ENCODE measurements at places on chromosomes 13 and 19.

DNA sequence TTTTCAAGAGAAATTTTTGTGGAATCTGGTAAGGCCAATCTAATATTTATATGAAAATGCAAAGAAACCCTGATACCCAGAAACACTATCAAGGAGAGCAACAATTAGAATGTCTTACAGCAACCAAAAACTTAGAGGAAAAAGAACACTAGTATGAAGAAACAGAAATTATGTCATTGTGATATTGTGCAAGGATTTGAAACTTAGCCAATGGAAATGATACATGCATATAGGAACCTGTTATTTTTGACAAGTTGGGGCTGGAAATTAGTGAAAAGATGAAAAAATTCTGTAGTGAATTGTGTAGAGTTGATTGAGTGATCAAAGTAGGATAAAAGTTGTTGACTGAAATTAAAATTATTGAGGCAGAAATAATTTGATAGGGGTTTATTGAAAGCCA lies 792.6 kb upstream of the SLITRK6 start:
- no peak for DNase-seq

- DNase-seq: no peak
These were observed 501.3 kb downstream of the EFNB2 start for GRCh38 chr13:106034201-106034600.

GRCh38 chr19:6109947-6110346 lies 353 bp downstream of the RFX2 start:
- peak; percentile 9 for DNase-seq

DNA sequence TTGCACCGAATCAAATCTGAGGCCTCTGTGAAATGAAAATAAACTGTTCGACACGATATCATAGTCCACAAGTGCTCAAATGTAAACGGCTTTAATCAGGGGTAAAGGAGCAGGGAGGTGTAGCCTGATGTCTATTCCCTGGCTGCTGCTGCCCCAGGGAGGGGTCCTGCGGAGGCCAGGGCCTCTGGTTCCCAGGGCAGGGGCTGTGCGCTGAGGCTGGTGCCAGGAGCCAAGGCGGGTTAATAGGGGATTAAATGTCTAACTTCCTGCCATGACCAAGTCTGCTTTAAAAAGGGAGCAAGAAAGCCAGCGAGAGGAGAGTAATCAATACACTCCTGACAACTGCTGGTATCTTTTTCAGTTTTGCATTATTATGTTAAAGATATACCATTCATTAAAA lies 59.4 kb downstream of the ZNF536 start:
- no peak for DNase-seq

DNA sequence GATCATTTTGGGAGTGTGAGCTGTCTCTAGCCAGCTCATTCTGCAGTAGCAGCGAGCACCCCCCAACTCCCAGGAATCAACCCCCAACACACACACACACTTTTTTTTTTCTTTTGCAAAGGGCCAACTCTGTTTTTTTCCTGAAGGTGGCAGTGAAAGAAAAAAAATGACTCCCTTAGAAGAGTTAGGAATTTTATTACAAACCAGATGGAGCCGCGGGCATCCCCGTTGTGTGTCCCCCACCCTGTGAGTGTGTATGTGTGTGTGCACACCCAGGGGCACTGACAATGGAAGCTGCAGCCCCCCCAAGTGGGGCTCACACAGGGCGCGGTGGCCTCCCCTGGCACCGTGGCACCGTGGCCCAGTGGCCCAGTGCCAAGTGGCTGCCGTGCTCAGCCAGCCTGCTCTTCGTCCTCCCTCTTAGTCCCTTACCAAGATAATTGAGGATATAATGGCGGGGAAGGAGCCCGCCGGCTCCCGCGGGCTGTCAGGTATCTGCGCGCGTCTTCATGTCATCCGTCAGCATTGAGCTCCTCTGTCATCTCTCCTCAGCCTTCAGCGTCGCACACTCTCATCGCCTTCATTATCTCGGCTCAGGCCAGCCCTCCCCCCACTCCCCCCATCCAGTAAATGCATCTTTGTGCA lies 314.1 kb downstream of the ZNF536 start:
- DNase-seq: no peak

DNA sequence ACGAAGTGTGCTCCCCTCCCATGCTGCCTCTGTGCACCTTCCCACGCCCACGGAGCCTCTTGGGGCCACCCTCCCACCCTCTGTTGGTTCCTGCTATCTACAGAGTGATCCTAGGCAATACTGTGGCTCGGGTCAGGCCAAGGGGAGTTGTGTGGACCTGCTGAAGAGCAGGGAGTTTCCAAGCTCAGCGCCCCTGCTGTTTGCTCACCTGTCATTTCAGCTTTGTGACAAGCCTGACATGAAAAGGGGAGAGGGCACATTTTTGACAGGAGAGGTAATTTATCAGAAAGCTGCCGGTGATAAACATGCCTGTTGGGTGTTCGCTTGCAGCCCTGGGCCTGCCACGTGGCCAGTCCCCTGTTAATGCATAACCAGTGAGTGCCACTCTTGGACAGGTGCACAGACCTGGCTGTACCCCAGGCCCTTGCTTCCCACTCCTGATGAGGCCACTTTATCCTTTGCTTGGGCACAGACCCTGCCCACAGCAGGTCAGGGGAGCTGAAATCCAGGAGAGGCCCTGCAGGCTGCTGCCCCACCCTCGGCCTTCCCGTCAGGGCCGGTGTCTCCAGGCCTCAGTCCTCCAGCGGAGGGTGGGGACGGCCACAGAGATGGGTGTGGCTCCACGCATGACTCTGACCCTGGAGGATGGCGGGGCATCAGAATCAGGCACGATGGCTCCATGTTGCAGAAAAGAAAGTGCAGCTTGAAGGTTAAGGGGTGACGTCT lies 201.5 kb upstream of the GPR12 start:
- no peak for DNase-seq

DNA sequence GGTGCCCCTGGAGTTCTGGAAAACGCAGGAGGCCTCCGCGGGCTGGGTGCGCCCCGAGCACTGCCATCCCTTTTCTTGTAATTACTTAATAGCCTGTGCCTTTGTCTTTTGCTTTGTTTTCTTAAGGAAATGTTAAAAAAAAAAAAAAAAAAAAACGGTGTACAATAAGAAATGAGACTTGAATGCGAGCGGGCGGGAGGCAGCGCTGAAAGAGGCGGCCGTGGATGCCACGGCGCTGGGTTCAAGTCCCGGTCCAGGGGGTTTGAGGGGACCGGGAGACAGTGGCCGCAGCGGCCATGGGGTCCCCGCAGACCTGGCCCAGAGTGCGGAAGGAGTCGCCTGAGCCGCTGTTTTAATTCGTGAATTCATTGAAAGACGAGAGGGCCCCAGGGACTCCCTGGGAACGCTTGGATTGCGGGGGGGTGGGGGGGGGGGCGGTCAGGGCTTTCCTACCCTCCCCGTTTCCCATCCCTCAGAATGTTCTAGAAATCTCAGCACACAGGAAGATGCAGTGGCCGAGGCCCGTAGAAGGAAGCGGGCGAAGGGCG lies 349.2 kb upstream of the ARGLU1 start:
- DNase-seq: no peak

- DNase-seq: no peak
These were observed 5.0 kb upstream of the DNAAF3 start for GRCh38 chr19:55171440-55171839.

GRCh38 chr13:38429916-38430315 lies 80.3 kb downstream of the UFM1 start:
- no peak for DNase-seq

- no peak for DNase-seq
These were observed 1029.0 kb downstream of the EFNB2 start for GRCh38 chr13:105506463-105506862.

GRCh38 chr13:81726037-81726726 lies 1385.3 kb upstream of the SPRY2 start:
- DNase-seq: no peak

- DNase-seq: no peak
These were observed 96.6 kb upstream of the POSTN start for GRCh38 chr13:37695200-37695599.

DNA sequence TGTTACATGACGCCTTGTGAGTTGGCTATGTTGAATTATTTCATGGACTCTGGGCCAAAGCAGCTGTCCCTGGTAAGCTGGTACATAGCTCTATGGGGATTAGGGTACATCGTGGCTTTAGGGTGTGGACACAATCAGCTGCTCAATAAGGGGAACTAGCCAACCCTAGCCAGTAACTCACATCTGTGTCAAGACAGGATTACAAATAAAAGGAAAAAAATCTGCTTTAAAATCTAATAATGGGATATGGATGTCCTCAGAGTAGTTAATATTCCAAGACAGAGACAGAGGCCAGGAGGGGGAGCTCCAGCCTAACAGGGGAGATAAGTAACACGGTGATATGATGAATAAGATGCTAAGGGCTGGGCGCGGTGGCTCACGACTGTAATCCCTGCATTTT lies 21.1 kb upstream of the ZNF766 start:
- peak; percentile 14 for DNase-seq

GRCh38 chr13:98458431-98458830 lies 118.5 kb downstream of the STK24 start:
- no peak for DNase-seq

DNA sequence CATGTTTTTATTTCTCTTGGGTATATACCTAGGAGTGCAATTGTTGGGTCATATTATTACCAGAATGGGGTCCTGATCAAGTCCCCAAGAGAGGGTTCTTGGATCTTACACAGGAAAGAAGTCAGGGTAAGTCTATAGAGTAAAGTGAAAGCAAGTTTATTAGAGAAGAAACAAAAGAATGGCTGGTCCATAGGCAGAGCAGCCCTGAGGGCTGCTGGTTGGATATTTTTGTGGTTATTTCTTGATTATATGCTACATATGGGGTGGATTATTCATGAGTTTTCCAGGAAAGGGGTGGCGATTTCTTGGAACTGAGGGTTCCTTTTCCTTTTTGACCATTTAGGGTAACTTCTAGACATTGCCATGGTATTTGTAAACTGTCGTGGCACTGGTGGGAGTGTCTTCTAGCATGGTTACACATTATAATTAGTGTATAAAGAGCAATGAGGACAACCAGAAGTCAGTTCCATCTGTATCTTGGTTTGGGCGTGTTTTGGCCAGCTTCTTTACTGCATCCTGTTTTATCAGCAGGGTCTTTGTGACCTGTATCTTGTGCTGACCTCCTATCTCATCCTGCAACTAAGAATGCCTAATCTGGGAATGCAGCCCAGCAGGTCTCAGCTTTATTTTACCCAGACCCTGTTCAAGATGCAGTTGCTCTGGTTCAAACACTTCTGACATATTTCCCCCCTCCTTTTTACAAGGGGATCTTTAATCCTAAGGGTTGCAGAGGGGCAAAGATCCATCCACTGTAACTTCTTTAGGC lies 41.1 kb downstream of the CEACAM1 start:
- DNase-seq: no peak

DNA sequence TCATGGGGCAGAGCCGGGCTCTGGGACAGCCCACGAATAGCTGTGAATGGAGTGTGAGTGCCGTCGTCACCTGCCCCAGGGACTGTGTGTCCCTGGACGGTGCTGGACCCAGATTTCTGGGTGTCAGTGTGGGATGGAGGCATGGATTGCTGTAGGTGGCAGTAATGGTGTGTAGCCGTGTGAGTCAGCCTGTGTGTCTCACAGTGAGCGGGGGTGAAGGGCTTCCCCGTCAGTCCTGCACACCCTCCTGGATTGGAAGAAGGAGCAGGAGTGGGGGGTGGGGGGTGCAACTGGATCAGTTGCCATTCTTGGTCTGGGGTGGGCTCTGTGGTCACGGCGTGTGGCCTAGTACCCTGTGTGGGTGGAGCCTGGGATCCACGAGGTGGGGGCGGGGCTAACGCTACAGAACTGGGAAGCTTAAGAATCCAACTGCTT lies 6.5 kb upstream of the LTBP4 start:
- no peak for DNase-seq

DNA sequence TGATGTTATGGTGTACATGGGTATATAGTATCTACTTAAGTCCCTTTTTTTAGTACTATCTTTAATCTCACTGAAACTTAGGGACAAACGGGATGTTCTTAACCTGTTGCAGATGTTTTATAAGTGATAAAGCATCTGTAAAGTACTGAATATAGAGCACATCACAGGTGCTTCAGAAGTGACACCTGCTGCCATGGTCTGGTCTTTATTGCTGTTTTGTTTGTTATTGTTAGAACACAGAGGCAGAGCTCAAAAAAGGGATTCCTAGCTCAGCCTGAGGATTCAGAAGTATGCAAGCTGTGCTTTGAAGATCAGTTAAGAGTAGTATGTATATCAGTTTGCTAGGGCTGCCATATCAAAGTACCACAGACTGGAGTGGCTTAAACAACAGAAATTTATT lies 219.5 kb downstream of the DCT start:
- no peak for DNase-seq

- no peak for DNase-seq
These were observed 28.6 kb upstream of the MIR17HG start for GRCh38 chr13:91318886-91319285.

GRCh38 chr19:18339723-18340122 lies 675 bp upstream of the PGPEP1 start:
- DNase-seq: no peak
